Neural progenitor cell (in vitro differentiated cells): ENCODE measurements at places on chromosomes 3 and 15. TPM values are rescaled to one million over a fixed set of nuclear protein-coding genes. Genes with fewer than 3 reads are reported as not detected.

GOLGA8H gene
- total RNA-seq: 0.06 and 0.24 TPM in 2 replicates

HACD2 gene
- 26.6 and 35.9 TPM in 2 replicates for total RNA-seq

MCF2L2 gene
- 10.4 and 11.1 TPM in 2 replicates for total RNA-seq

LACTB gene
- 3.6 and 4.4 TPM in 2 replicates for total RNA-seq

- H3K27ac ChIP-seq: no peak overlapping the region
- H3K27me3 ChIP-seq: no peaks in the 10 kb centered on the region
- no peak overlapping the region for H3K4me3 ChIP-seq
- no peak for DNase-seq
These were observed 31.5 kb upstream of the FBLN2 start for GRCh38 chr3:13517253-13517977.

DNA sequence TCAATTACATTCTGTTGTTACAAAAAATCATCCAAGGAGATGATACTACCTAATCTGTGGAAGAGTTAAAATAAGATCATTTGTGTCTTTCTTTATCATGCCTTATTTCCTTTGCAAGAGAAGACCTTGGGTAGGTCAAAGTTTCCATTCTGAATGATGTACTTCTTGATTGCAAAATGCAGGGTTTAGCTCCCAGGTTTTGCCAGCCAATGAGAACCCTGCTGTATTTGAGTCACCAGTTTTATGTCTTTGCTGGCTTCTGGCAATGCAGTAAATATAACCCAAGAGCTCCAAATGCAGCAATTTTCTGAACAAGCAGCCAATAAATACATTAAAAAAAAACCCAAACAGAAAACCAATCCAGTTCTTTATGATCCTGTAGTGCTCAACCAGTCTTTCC, 204.9 kb downstream of the CADPS start:
- H3K36me3 ChIP-seq: no peaks in the 10 kb centered on the region
- H3K4me3 ChIP-seq: no peak overlapping the region
- DNase-seq: no peak
- no peak overlapping the region for H3K27ac ChIP-seq
- peaks cover 19% of the 10 kb centered on the region for H3K4me1 ChIP-seq

DNA sequence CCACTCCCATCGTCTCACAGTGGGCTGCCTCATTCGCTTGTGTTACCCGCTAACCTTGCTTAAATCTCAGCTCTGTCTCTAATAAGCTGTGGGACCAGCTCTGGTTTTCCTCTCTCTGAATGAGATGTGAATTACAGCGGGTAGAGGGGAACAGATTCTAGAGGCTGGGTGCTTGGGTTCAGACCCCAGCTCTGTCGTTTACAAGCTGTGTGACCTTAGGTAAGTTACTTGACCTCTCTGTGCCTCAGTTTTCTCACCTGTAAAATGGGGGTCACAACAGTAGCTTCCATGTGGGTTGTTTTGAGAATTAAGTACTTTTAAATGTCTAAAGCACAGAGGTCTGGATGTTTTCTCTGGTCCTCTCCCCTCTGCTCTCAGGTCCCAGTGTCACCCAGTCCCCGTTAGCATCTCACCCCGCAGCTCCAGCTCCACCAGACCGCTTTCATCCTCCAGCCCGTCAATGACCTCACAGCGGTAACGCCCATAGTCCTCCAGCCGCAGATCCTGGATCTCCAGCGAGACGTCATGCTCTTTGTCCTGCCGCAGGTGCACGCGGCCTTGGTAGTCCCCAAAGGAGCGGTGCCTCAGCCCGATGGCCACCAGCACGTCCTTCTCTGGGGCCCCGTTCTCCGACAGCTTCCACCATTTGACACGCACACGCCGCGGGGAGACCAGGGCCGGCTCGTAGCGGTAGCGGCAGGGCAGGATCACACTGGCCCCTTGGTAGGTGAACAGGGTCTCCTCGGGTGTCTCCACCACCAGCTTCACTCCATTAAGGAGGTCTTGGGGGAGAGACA, 14.2 kb downstream of the HAPLN3 start:
- H3K36me3 ChIP-seq: no peaks in the 10 kb centered on the region
- H3K27ac ChIP-seq: no peak overlapping the region
- no peaks in the 10 kb centered on the region for H3K27me3 ChIP-seq
- no peak overlapping the region for H3K4me3 ChIP-seq

DNA sequence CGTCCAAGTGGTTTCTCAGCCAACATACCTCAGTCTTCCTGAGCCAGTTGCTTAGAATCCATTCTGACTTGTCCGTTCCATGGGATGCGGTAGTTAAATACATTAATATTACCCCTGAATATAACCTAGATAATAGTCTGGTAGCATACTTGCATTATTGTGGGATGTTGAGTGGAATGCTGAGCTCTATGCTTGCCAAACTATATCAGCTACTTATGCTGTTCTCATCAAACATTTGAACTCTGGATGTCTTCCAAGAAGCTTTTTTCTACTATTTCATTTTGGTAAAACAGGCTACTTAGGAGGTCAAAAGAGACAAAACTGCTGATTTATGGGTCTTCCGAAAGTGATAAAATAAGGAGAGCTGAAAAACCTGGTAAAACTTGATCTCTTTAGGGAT, 429.5 kb downstream of the NAALADL2 start:
- no peak overlapping the region for H3K27ac ChIP-seq
- H3K36me3 ChIP-seq: no peaks in the 10 kb centered on the region
- no peaks in the 10 kb centered on the region for H3K27me3 ChIP-seq
- no peaks in the 10 kb centered on the region for H3K4me1 ChIP-seq
- DNase-seq: no peak

GRCh38 chr3:71530903-71531530, 52.5 kb downstream of the FOXP1 start:
- peak; percentile 37 for DNase-seq
- no peak overlapping the region for H3K27ac ChIP-seq
- H3K36me3 ChIP-seq: no peaks in the 10 kb centered on the region
- peaks cover 4% of the 10 kb centered on the region for H3K4me1 ChIP-seq
- no peaks in the 10 kb centered on the region for H3K27me3 ChIP-seq

GRCh38 chr3:122353893-122354401, 28.9 kb downstream of the CSTA start:
- no peak overlapping the region for H3K27ac ChIP-seq
- H3K4me3 ChIP-seq: no peak overlapping the region
- H3K4me1 ChIP-seq: no peaks in the 10 kb centered on the region
- no peak for DNase-seq
